ENCODE measurements at places on chromosomes 12 and 14. TPM values are rescaled to one million over a fixed set of nuclear protein-coding genes. Genes with fewer than 3 reads are reported as not detected.

FAIM2 gene
- 0.57 TPM for total RNA-seq

MAP1LC3B2 gene
- total RNA-seq = not detected

RHEBL1 gene
- 0.51 TPM for total RNA-seq

CYP46A1 gene
- total RNA-seq = 1.7 TPM

SIX6 gene
- not detected for total RNA-seq

- peaks cover 4% of the 10 kb centered on the region for H3K4me1 ChIP-seq
- H3K4me3 ChIP-seq = peak overlapping the region; percentile 85
- DNase-seq = peak; percentile 86
- H3K27ac ChIP-seq = peak overlapping the region; percentile 99
Measured at GRCh38 chr14:34461334-34462131, 507 bp downstream of the SPTSSA start.

DNA sequence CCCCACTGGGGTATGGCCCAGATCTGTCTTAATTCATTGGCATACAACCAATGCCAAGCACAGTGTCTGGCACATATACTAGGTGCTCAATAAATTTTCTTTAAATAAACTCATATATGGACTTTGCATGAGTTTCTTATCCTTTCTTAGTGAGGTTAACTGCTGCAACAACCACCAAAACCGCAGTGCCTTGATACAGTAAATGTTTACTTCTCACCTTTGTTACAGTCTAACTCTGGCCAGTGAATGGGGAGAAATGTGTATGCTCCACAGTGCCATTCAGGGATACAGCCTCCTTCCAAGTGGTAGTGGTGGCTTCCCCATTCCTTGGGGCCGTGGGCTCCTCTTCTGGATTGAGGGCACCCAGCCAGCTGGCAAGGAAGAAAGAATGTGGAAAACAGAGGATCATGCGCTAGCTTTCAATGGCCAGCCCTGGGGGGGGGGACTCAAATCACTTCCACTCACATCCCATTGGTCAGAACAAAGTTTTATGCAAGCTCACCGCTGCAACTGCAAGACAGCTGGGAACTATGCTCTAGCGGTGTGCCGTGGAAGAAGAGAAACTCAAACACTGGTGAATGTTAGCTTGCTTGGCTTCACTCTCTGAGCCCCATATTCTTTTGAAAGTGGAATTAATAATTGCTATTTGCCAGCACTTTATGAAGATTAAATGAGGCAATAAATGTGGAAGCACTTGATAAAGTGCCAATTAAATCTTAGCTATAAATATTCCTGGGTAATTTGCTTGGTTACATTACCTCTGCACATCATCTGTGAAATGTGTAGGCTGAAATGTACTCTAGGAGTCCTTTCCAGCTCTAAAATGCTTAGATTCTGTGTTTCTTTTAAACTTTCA, 51.0 kb upstream of the SOCS2 start:
- no peaks in the 10 kb centered on the region for H3K27me3 ChIP-seq
- no peak overlapping the region for H3K27ac ChIP-seq
- no peaks in the 10 kb centered on the region for H3K4me1 ChIP-seq
- peak; percentile 70 for DNase-seq
- H3K4me3 ChIP-seq = no peak overlapping the region

DNA sequence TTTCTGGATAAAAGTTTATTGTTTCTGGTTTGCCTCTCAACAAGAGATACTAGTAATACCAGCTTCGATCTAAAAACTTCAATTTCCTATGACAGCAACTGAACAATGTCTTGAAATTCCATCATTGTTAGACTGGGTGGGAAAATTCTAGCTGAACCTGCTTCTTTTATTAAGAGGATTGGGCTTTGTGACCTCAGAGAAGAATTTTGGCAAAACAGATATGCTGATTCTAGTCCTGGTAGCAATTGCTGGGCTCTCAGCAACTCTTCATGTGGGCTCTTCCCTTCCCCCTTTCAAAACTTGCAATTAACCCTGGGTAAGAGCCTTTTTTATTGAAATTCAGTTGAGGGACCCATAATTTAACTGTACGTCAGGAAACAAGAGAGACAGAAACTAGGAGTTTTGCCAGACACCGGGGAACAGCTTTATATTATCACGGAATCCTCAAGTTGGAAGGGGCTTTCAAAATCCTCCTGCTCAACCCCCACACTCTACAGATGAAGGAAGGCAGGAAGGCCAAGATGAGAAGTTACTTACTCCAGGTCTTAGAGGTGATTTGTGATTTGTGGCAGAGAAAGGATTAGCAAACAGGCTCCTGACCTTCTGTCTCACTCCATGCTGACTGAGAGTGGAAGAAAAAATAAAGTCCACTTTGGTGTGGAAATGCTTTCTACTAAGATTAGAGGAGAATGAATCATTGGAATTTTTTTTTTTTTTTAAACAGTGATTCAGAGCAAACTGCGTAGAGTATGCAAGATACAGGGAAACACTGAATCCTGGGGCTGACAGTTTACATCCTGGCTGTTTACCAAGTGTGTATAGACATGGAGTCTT, 239.0 kb upstream of the ATP2B1 start:
- H3K4me1 ChIP-seq = peaks cover 10% of the 10 kb centered on the region
- DNase-seq = peak; percentile 58
- H3K27ac ChIP-seq = no peak overlapping the region
- H3K27me3 ChIP-seq = no peaks in the 10 kb centered on the region
- no peaks in the 10 kb centered on the region for H3K36me3 ChIP-seq
- no peak overlapping the region for H3K4me3 ChIP-seq

DNA sequence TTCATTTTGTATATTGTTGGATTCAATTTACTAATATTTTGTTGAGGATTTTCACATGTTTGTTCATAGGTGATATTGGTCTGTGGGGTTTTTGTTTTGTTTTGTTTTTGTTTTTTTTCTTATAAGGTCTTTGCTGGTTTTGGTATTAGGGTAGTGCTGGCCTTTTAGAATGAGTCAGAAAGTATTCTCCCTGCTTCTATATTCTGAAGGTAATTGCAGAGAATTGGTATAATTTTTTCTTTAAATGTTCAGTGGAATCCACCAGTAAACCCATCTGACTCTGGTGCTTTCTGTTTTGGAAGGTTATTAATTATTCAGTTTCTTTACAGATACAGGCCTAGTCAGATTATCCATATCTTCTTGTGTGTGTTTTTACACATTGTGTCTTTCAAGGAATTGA, 8.9 kb downstream of the TOGARAM1 start:
- no peak overlapping the region for H3K4me3 ChIP-seq
- no peaks in the 10 kb centered on the region for H3K27me3 ChIP-seq
- H3K4me1 ChIP-seq = peaks cover 6% of the 10 kb centered on the region
- DNase-seq = no peak
- H3K27ac ChIP-seq = no peak overlapping the region

DNA sequence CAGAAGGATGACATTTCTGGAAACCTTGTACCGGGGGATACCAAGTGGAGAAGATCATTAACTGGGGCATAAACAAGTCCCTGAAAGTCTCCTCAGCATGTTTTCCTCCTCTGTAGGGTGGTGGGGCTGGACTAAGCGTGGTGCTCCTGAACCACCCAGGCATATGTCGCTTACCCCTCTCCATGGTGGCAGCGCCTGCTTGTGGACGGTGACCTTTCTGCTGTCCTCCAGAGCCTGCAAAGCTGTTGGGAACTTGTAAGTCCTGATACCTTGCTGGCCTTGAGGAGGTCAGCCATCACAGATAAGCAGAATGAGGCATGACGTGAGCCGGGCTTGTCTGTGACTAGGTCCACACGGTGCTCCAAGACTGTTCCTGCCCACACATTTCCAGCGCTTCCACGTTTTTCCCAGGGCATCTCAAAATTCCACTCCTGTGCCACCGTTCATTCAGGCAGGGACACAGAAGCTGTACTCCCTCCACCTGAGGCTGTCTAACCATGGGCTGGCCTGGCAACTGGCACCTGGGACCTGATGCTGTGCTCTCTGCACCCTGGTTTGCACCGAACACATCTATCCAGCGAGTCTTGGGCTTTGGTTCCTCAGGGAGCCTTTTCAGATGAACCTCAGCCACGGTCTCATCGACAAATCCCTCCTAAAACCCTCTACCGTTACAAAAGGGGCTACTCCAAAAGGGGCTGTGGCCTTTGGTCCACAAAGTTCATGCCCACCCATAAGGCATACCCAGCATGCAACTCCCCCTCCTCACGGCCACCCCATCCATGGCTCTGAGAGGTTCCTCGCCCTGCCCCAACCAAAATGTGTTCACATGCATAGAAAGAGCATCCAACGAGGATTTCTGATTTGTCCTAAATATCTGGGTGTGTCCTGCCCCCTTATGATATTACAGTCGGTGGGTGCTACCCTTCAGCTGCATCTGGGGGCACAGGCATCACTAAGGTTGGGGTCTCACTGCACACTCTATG, 199.6 kb upstream of the DIO3 start:
- peaks cover 25% of the 10 kb centered on the region for H3K4me1 ChIP-seq
- H3K36me3 ChIP-seq = no peaks in the 10 kb centered on the region
- DNase-seq = no peak
- H3K4me3 ChIP-seq = no peak overlapping the region

- H3K27ac ChIP-seq = no peak overlapping the region
- no peaks in the 10 kb centered on the region for H3K4me1 ChIP-seq
- H3K4me3 ChIP-seq = no peak overlapping the region
- DNase-seq = no peak
- H3K27me3 ChIP-seq = no peaks in the 10 kb centered on the region
- H3K36me3 ChIP-seq = no peaks in the 10 kb centered on the region
Measured at GRCh38 chr12:60014436-60014835, 418.6 kb downstream of the SLC16A7 start.

- H3K4me3 ChIP-seq = no peak overlapping the region
- H3K4me1 ChIP-seq = no peaks in the 10 kb centered on the region
- H3K27me3 ChIP-seq = no peaks in the 10 kb centered on the region
- H3K27ac ChIP-seq = no peak overlapping the region
- no peaks in the 10 kb centered on the region for H3K36me3 ChIP-seq
Measured at GRCh38 chr12:1256285-1256684, 265.3 kb downstream of the ERC1 start.

DNA sequence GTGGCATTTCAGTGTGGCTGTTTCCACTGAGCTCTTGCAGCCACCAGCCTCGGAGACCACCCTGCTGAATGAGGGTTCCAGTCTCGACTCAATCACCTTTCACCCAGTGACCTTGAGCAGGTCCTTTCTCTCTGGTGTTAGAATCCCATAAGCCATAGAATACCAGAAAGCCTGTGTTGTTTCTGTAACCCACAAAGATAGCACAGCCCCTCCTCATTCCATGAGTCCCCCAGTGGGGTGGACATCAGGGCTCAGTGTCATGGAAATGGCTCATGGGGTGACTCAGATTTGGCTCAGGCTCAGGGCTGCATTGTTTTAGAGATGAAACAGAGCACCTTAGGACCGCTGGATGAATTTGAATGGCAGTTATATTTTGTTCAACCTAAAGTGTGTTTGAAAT, 171.5 kb downstream of the PTPN11 start:
- no peak for DNase-seq
- no peak overlapping the region for H3K27ac ChIP-seq
- no peaks in the 10 kb centered on the region for H3K36me3 ChIP-seq
- H3K4me1 ChIP-seq = no peaks in the 10 kb centered on the region

- peak; percentile 20 for DNase-seq
- H3K4me3 ChIP-seq = no peak overlapping the region
- no peaks in the 10 kb centered on the region for H3K27me3 ChIP-seq
- no peaks in the 10 kb centered on the region for H3K36me3 ChIP-seq
- H3K27ac ChIP-seq = no peak overlapping the region
Measured at GRCh38 chr12:80938397-80938796, 663 bp upstream of the LIN7A start.

DNA sequence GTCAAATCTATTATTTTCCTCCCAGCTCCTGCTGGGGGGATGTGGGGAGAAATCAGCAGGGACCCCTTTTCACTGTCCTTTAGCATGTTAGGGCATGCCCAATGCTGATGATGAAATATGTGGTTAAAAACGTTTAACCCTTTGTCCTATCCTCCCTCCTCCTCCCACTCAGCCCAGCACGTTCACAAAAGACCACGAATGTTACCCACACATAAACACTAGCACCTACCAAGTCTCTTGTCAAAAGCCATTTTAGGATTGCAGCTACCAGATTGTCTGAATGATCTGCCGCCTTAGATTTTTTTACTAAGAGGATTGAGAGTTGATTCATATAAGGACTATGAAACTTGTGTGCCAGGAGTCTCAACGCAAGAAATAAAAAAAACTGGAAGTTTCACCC, 70.4 kb downstream of the TBK1 start:
- DNase-seq = no peak
- H3K4me3 ChIP-seq = no peak overlapping the region
- H3K27me3 ChIP-seq = no peaks in the 10 kb centered on the region
- H3K27ac ChIP-seq = no peak overlapping the region

DNA sequence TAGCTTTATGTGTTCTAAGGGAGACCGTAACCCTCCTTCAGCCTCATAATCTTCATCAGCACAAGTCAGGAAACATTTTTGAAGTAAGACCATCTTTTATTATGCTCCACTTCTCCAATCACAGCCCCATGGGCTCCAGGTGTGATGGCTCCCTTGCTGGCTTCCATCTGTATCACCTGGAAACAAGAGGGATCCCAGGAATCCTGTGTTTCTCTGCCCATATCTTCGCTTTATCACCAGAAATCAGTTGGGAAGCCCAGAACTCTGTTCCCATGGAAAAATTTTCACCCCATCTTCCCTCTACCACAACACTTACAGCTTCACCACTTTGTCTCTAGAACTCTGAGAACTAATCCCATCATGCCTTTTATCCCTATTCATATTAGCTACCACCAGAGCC, 68.3 kb downstream of the METTL25 start:
- H3K27ac ChIP-seq = no peak overlapping the region
- no peak overlapping the region for H3K4me3 ChIP-seq
- no peaks in the 10 kb centered on the region for H3K27me3 ChIP-seq
- H3K36me3 ChIP-seq = peaks cover 5% of the 10 kb centered on the region
- no peaks in the 10 kb centered on the region for H3K4me1 ChIP-seq

GRCh38 chr14:96267916-96268315, 11.9 kb downstream of the BDKRB1 start:
- H3K27me3 ChIP-seq = no peaks in the 10 kb centered on the region
- H3K27ac ChIP-seq = no peak overlapping the region
- no peak overlapping the region for H3K4me3 ChIP-seq
- DNase-seq = no peak

DNA sequence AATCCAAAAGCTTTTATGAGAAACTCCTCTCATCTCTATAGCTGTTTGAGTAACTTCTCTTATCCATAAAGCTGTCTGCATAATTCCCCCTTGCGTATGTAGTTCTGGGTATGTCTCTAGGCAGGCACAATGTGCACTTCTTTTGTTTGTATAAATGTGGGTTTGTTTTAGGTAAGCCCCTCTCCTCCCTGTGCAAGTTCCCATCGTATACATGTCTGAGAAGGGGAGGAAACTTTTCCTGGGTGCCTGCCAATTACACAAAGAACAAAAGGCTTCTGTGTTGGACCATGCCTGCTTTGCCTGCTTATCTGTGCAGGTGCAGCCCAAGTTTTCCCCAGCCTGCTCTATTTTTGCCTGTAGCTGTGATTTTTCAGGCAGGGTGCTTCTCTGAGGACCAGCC, 96.7 kb downstream of the CCER1 start:
- H3K27ac ChIP-seq = no peak overlapping the region
- H3K4me3 ChIP-seq = no peak overlapping the region
- H3K27me3 ChIP-seq = no peaks in the 10 kb centered on the region

- no peaks in the 10 kb centered on the region for H3K27me3 ChIP-seq
- no peak overlapping the region for H3K4me3 ChIP-seq
- peak; percentile 59 for DNase-seq
- H3K4me1 ChIP-seq = peaks cover 2% of the 10 kb centered on the region
- no peaks in the 10 kb centered on the region for H3K36me3 ChIP-seq
- no peak overlapping the region for H3K27ac ChIP-seq
Measured at GRCh38 chr12:92191061-92191460, 45.4 kb upstream of the BTG1 start.

- no peaks in the 10 kb centered on the region for H3K27me3 ChIP-seq
- peak overlapping the region; percentile 69 for H3K27ac ChIP-seq
- no peaks in the 10 kb centered on the region for H3K36me3 ChIP-seq
- DNase-seq = peak; percentile 59
- H3K4me1 ChIP-seq = no peaks in the 10 kb centered on the region
Measured at GRCh38 chr12:124727264-124727800, 136.3 kb downstream of the SCARB1 start.

All from lung (tissue), 17 donors.